ENCODE measurements at places on chromosomes 2 and 18.

GRCh38 chr2:217047631-217048030 is 187.8 kb upstream of the TNP1 start:
- no peak for DNase-seq

- no peak for DNase-seq
Observed at GRCh38 chr2:219702796-219703545, 75.5 kb downstream of the SLC4A3 start.

- no peak for DNase-seq
Observed at GRCh38 chr2:10635430-10635829, 54.3 kb downstream of the NOL10 start.

DNA sequence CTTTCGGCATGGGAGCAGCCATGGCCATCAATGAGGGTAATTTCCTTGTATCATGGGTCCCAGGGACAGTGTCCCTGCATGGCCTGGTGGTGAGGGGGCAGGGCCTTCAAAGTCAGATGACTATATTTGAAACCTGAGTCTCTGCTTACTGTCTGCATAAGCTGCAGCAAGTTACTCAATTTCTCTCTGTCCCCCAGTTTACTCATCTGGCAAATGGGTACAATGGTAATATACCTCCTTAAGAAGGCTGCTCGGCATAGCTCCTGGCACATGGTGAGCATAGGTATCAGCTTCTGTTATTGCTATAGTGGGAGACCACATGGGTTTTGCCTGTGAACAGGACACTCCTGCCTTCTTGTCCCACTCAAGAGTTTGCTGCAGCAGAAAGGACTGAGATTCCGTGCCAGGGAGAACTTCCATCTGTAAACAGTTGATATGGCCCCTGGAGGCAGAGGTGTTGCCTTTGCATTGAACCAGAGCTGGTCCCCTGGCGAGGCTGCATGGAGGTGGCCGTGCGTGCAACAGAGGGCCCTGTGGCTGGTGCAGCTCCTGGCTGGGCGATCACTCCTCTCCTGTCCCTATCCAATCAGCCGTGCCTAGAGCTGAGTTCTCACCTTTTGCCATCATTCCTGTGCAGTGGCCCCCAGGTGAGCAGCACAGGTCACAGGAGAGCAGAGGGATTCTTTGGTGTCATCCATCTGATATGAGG is 22.7 kb upstream of the IGFBP5 start:
- no peak for DNase-seq

All from NAMALWA (cell line).